Mucosa of gallbladder (tissue), 1 donor: ENCODE measurements at places on chromosomes 5 and 9. TPM values are rescaled to one million over a fixed set of nuclear protein-coding genes. Genes with fewer than 3 reads are reported as not detected.

DNA sequence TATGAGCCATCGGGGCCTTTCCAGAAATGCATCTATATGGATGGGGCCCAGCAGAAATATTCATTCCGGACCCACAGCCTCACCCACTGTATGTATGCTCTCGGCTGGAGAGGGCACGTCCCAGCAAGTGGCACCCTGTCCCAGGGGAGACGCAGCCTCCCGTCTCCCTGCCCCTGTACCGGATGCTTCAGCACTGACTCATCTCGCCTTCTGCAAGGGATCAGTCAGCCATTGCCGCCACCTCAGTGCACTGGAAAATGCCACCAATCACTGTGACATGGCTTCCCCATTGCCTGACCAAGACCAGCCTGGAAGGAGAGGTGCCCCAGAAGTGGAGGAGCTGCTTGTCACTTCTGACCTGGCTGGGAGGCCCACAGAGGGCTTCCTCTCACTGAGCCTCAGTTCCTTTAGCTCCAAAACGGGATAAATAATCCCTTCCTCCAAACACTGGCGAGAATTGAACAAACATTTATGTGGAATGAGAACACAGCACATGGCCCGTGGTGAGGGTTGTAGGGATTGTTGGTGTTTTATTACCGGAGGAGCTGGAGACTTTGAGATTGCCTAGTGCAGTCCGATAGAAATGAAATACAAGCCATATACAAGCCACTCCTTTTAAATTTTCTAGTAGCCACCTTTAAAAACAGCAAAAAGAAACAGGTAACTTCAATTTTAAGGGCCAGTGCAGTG, 43.9 kb upstream of the ORM1 start:
- DNase-seq, result no peak

GRCh38 chr5:6181147-6181729, 197.1 kb downstream of the MED10 start:
- no peak for DNase-seq

DNA sequence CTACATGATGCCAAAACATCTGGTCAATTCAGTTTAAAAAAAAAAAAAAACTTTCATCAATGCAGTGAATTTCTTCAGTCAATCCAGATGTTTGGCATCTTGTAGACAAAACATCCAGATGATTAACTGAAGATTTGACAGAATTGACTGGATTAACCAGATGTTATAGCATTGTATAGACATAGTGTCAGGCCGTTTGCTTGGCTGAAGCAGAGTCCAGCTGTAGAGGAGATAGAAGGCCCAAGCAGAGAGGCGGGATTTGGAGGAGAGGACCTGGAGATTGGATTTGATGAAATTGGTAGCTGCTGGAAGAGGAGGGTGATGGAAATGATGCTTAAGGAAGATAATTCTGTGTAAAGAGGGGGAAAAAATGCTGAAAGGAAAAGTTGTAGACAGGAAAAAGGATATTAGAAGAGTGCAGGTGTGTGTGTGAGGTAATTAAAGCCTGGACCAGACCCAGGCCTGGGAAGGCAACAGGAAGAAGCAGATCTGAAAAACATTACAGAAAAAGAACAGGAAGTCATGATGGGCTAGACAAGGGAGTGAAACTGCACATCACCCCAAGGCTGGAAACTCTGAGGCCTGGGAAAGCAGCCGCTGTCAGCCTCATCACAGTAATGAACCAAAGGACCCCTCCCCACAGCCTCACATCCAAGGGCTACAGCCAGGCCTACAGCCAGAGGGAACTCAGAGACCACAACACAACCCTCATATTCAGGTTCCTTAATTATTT, 258.3 kb downstream of the CWC27 start:
- DNase-seq, result no peak

Gene PCAT7
- total RNA-seq, result 0.17 TPM

GRCh38 chr5:146515473-146516150, 378 bp downstream of the GPR151 start:
- no peak for DNase-seq

GRCh38 chr5:83157163-83157562, 79.8 kb downstream of the XRCC4 start:
- DNase-seq, result no peak

GRCh38 chr5:144370273-144370672, 199.6 kb downstream of the KCTD16 start:
- DNase-seq, result no peak

DNA sequence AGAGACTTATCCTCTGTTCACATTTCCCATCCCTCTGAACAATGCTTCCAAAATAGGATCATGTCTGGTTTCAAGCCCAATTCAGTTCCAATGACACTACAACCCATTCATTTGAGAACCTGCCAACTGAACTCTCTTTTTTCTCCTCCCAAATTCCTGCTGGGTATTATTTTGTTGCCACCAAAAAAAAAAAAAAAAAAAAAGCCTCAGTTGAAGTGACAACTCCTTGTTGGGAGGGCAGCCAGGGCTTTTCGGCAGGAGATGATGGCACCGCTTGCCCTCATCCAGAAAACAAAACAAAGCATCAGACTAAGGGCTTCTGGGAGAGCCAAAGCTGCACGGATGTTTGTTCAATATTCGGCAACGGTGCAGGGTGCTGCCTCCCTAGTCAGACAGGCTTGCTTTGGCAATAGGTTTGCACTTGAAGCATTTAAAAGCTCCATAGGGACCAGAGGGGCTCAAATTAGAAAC, 30.6 kb upstream of the TRIM32 start:
- no peak for DNase-seq

Gene FAM151B
- total RNA-seq, result 3.0 TPM

Gene GRXCR2
- not detected for total RNA-seq

DNA sequence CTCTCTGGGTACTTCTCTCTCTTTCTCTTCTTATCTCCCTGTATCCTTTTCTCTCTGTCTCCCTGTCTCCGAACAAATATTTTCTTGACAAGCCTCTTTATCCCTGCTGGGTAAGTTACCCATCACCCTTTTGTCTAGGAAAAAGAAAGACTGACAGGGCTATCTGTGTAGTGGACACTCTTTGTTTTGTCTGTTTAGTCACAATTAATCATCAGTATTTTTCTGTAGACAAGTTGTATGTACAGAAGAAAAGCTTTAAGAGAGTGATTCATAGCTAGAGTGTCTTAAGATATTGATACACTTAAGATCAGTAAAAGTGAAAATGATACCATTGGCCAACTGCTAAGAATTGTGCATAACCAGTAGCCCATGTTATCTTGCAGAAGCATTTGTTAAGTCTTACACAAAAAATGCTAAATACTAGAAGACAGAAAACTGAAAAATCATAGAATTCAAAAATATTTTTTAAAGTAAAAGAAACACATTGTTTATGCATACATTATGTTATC, 1043.8 kb upstream of the EDIL3 start:
- no peak for DNase-seq

Gene JAK2
- 20.2 TPM for total RNA-seq

DNA sequence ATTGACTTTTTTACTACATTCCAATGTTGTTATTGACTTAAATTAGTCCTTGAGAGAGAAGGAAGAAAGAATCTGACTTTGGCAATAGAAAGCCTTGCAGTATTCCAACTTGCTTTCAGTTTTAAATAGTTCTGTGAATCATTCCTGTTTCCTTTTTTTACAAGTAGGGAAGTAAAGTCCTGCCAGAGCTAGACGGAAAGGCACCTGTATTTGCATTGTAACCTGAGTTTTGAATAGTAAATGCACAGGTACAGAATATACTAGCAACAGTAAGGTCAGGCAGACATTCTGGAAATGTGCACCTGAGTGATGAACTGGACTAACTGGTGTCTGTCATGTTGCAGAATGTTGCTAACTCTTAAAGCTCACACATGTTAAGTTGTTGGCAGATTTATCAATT, 100.9 kb downstream of the PRKACG start:
- DNase-seq, result no peak

- no peak for DNase-seq
These were observed 30.8 kb downstream of the GALNT12 start for GRCh38 chr9:98838155-98838867.

GRCh38 chr5:61333321-61333953, 1.4 kb downstream of the ZSWIM6 start:
- peak; percentile 34 for DNase-seq

GRCh38 chr5:77449981-77450380, 42.1 kb downstream of the WDR41 start:
- DNase-seq, result no peak

- no peak for DNase-seq
These were observed 369.2 kb downstream of the SEMA5A start for GRCh38 chr5:9176641-9177040.

DNA sequence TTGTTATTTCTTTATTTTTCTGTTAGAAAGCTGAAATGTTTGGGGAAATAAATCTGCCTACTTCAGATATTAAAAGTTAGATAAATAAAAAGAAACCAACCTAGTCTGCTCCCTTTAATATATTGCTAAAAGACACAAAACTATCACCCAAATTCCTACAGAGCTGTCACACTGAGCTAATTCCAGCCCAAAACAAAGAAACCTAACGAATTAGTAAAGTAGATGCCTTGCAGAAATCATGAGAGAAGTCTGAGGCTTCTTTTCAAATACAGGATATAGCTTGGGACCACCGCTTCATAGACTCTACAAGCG, 122.2 kb upstream of the LMX1B start:
- DNase-seq, result no peak

Gene PCDHB3
- 1.4 TPM for total RNA-seq

- DNase-seq, result no peak
These were observed 32.4 kb downstream of the FYB1 start for GRCh38 chr5:39186722-39187539.

Gene CETN3
- total RNA-seq, result 15.3 TPM

- DNase-seq, result no peak
These were observed 453.2 kb downstream of the CDH18 start for GRCh38 chr5:19534751-19535150.

Gene PRR7
- 7.8 TPM for total RNA-seq

Gene SLC34A1
- total RNA-seq, result 0.06 TPM

Gene PTGES
- total RNA-seq, result 5.0 TPM

DNA sequence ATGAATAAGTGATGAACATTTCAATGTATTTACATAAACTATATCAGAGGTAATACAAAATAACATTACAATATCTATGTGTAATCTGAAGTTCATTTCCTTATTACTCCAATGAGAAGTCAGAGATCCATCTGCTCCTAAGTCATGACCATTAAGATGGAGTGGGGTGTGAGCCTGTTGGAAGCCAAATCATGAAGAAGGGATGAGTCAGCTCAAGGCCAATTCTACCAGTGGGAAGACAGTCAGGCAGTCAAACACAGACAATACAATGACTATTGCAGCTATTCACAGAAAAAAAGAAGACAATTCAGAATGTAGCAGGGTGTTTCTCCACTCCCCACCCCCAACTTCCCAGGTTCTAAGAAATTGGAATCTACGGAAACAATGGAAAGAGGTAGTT, 155.0 kb downstream of the NFIB start:
- no peak for DNase-seq

DNA sequence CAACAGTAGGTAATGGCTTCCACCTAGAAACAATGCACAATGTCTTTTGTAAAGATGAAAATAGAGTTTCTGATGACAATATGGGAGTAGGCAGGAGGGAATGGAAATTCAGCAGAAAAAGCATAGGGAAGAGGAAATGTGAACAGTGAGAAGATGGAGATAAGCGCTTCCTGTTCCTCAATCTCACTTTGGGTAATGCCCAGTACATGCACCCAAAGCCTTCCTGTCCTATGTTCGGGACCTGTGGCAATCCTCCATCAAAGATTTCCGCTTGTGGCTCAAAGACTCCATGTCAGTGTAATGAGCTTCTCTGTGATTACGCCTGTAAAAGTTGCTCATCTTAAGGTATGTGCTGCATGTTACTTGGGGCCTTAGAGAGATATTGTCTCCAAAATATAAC, 2.7 kb downstream of the UGT3A1 start:
- no peak for DNase-seq

DNA sequence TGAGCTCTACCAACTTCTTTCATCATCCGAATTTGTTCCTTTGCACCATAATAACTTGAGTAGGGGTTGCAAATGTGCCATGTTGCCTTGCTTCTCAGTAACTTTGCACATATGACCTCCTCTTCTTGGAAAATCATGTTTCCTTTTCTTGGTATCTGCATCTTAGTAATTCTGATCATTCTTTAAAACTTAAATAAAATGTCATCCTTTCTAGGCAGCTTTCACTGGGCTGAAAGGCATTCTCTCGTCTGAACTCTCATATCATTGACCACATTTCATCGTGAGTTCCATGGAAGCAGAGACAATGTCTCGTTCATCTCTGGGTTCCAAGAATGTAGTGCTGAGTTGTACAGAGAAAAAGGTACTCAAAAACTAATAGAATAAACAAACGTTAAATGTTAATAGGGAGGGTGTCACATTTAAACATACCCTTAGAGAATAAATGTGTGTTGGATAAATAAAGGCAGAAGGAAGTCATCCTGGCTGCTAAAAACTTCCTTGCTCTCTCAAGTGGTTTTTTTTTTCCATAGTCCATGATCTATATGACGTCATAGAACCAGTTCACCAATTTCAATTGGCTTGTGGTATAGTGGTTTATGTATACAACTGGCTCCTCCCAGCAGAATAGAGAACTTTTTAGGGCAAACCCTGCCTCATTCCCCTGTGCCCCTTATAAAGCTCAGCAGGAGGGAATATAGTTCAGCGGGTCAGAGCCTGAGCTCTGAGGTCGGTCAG, 218.1 kb upstream of the TRIM32 start:
- no peak for DNase-seq

GRCh38 chr5:15003511-15003920, 131.9 kb upstream of the ANKH start:
- DNase-seq, result peak; percentile 64

DNA sequence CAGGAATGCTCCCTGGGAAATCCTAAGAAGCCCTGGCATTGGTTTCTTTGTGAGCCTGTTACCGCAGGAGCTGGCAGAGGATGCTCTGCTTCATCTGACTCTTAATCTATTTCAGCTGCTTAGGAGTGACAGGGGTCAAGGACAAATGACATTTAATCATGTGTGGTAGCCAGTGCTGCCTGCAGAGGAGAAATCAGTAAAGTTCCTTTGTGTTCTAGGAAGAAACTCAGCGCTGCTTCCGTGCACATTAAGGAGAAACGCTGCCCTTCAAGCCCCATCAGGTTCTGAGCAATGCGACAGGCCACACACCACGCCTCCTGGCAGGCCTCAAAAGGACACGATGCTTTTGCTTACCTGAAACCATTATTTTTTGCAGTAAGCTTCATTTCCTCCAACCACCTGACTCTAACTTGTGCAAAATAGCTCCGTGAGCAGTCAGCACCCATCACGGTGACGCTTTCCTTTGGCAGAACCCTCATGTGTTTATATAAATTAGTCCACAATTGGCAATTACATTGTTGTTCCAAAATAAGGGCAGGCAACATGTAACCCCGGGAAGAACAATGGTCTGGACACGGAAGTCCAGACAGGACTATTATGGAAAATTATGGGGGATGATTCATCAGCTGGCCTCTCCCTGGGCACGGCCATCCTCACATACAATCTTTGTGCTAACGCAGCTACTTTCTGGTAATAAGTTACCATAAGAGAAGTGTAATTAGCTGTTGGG, 387.9 kb upstream of the DAP start:
- DNase-seq, result no peak

Gene CHSY3
- total RNA-seq, result 3.1 TPM

DNA sequence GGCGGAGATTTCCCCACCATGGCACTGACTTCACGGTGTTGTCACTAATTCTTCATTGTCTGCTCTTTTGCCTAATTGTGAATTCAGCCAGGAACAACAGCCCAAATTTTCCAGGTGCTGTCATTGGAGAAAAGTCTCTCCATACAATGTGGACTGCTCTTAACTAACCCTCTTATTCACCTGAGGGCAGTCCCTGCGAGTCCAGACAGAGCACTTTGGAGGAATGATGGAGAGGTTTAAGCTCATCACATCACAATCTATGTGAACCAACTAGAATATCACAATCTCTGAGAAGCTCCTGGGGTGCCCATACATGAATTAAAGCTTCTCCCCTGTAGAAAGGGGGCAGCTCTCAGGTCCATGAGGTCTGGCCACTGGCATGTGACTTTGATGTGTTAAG, 56.4 kb downstream of the MTX3 start:
- no peak for DNase-seq

Gene CD180
- total RNA-seq, result 1.6 TPM

Gene NSA2
- 56.3 TPM for total RNA-seq
